ENCODE measurements at places on chromosomes 5 and 9. TPM values are rescaled to one million over a fixed set of nuclear protein-coding genes. Genes with fewer than 3 reads are reported as not detected.

Gene AGXT2
- not detected for total RNA-seq

- DNase-seq: no peak
Observed at GRCh38 chr5:123844873-123845272, 332.9 kb downstream of the CSNK1G3 start.

DNA sequence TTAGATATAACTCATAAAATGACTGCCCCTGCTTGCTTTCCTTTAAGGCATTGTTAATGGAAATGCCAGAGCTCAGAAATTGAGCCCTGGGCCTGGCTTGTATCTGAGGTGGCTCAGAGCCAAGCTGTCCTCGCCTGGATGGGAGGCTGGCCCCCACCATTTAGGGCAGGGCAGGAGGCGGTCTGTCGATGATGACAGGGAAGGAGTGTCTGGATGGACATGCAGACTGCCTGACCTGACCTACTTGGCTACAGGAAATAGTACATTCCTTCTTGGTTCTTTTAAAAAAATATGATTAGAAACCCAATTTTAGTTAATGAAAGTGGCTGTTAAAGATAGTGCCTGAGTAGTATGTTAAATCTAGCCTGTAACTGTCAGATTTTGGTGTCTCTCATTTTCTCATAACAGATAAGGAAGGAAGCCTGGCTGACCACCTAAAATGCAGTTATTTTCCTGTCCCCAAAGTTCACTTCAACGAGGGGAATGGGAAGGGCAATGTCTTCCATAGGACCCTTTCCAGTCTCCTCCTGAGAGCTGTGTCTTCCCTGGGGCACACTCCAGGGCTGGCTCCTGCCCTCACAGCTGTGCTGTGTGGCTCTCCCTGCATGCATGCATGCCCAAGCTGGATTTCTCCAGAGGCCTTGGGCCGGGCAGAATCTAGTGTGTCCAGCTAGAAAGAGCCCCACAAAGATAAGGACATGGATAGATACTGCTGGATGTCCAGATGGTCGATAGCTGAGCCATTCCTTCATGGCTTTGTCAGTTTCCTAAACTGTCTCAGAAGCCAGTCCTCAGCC, 42.3 kb downstream of the MACROH2A1 start:
- no peak for DNase-seq

Gene POMT1
- total RNA-seq: 52.1 TPM
